Ovary (tissue), 10 donors: ENCODE measurements at places on chromosomes 16 and 17.

GRCh38 chr16:86199182-86199581, 300.2 kb downstream of the IRF8 start:
- no peak for DNase-seq

DNA sequence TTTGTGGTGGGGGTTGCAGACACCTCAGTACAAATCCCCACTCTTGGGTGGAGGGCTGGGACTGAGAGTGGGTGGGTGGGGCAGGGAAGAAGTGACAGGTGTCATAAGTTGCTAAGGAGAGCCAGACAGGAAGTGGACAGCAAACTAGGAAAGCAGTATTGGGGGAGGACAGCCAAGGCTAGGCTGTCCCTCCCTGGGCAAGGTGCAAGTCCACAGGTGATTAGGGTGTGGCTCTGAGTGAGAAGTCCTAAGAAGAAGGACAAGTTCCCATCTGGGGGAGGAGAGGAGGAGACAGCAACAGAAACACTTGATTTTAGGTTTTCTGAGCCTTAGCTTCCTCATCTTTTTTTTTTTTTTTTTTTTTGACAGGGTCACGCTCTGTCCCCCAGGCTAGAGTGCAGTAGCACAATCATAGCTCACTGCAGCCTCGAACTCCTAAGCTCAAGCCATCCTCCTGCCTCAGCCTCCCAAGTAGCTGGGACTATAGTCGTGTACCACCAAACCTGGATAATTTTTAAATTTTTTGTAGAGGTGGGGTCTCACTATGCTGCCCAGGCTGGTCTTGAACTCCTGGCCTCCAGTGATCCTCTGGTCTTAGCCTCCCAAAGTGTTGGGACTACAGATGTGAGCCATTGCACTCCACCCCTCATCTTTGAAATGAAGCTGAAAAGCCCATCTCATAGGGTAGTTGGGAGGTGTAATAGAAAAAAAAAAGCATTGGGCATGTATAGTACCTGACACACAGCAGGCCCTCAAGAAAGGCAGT, 2.5 kb downstream of the MAPK3 start:
- DNase-seq = no peak

DNA sequence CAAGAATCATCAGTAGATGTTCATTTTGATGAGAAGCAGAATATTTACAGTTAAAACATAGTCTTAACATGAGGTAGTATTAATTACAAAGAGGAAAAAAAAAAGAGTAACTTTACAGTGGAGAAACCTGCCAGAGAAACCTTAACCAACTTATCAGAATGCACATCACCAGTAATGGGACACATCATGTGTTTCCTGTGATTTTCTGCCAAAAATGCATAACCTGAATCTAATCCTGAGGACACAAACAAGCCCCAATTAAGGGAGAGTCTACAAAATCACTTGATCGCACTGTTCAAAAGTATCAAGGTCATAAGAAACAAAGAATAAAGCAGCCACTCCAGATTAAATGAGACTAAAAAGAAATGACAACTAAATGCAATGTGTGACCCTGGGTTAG, 18.2 kb upstream of the QRICH2 start:
- no peak for DNase-seq

DNA sequence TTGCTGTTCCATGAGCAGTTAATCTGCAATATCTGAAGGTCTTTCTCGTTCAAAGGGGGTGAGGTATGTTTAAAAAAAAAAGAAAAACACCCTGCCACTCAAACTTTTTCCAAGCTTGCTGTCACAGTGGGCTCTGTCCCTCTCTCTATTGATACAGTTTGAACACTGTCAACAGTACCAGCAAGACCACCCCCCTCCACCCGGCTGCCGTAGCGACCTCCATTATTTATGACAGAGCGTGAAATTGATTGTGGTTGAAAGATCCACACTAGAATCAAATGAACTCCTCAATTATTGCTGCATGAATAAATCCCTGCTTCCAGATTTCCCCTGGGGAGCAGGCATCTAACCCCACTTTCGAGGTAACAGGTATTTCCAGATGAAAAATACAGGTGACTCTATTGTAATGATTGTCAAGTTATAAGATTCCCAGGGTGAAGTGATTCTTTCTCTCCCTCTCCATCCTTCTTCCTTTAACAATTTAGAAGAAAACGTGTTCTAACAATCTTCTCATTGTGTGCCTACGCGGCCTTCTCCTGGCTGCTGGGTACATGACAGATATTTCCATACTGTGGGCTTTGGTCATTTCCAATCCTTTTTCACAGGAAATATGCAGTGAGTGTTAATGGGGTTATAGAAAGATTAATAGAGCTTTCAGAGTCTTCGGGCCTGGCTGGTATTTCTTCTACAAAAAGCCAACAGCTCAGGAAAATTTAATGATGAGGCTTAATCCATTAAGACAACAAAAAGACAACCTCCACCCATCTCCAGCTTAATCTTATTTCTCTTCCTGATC, 135.7 kb upstream of the C16orf82 start:
- no peak for DNase-seq

- peak; percentile 91 for DNase-seq
Measured at GRCh38 chr17:7237761-7238419, 1.4 kb downstream of the PHF23 start.
